Hematopoietic multipotent progenitor cell treated with erythropoietin and hydrocortisone succinate and interleukin-3 and kit ligand, for 17 days (in vitro differentiated cells): ENCODE measurements at places on chromosomes 4 and X.

GRCh38 chr4:14218641-14219040, 591.1 kb upstream of the BOD1L1 start:
- no peak for DNase-seq

- DNase-seq, result no peak
These were observed 1496.8 kb downstream of the RPA4 start for GRCh38 chrX:98380556-98380955.

DNA sequence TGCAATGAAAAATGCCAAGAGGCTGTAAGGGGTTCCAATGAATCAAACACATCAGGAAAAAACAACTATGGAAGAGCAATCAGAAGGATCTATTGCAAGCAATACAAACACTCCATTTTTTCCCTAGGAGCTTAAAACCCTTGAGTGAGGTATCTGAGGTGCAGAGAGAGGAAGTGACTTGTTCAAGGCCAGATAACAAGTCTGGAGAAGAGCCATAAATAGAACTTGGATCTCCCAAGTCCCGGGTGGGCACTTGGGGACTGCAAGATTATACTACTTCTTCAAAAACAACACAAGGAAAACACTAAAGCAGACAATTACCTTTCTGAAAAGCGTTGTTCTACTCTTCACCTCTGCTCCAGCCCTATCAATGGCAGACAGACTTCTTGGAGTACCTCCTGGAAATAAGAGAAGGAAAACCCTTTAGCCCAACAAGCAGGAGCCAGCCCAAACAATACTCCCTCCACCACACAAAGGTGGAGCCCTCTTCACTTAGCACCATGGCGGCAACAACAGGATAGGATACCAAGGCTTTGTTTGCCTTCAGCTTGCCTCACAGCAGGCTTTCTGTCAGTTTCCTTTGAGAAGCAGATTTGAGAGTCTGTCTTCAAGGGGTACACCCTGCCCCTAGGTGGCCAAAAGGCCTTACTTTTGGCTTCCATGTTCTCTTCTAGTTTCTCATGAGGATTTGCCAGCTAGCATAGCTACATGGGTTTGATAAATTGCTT, 26.0 kb downstream of the AIFM1 start:
- no peak for DNase-seq

- DNase-seq, result no peak
These were observed 61.2 kb upstream of the HOPX start for GRCh38 chr4:56742080-56742871.

GRCh38 chr4:7251321-7251720, 59.0 kb downstream of the SORCS2 start:
- no peak for DNase-seq

GRCh38 chr4:24477919-24478318, 106.4 kb downstream of the DHX15 start:
- no peak for DNase-seq

GRCh38 chrX:144716187-144716586, 531.1 kb upstream of the SPANXN1 start:
- no peak for DNase-seq
